IgD-negative memory B cell (primary cell): ENCODE measurements at places on chromosomes 11 and 22. TPM values are rescaled to one million over a fixed set of nuclear protein-coding genes. Genes with fewer than 3 reads are reported as not detected.

The HTR3A gene
- 11.3 TPM for polyA plus RNA-seq

The PLEKHB1 gene
- polyA plus RNA-seq = 50.3 TPM

The RAB36 gene
- 1.8 TPM for polyA plus RNA-seq

The GDPD4 gene
- polyA plus RNA-seq = not detected

The HEPN1 gene
- polyA plus RNA-seq = not detected

The PNPLA5 gene
- not detected for polyA plus RNA-seq
